Stimulated activated CD4-positive, alpha-beta T cell treated with anti-CD3 and anti-CD28 coated beads, Interleukin-1b, Interleukin-23, amount 100 ng/mL, for 4 hours (primary cell): ENCODE measurements at places on chromosomes 12 and 14.

DNA sequence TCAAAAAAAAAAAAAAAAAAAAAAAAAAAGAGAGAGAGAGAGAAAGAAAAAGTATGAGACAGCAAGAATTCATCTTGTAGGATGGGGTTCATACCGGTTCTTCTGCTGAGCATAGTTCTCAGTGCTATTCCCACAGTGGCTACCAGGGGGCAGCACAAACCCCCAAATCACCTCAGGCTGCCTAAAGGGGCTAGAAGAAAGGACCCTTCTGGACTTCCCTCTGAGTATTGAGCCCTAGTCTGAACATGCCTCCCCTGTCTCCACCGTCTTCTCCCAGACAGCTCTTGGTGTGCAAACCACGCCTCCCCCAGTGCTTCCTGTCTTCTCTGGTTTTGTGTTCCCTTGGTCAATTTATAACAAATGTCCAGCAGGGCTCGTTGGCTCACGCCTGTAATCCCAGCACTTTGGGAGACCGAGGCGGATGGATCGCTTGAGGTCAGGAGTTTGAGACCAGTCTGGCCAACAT, 31.3 kb upstream of the SMUG1 start:
- DNase-seq, result peak; percentile 53

- no peak for DNase-seq
Measured at GRCh38 chr14:59585891-59586554, 9.4 kb upstream of the CCDC175 start.

DNA sequence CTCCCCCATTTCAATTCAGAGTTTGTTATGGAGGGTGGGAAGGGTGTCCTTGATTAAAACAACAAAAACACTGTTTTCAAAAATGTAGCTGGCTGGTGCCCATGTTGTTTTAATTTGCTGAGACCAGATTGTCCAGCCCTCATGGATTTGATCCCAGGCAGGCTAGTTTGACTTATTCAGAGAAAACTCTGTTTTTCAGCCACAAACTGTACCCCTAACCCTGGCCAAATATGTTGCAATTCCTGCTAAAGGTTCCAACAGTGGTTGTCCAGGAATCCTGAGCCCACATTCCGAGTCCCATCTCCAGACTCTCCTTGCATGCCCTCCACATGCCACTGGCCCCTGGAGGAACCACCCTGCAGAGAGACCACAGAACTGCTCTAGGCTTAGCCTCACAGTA, 36.0 kb downstream of the MAP1LC3B2 start:
- no peak for DNase-seq

DNA sequence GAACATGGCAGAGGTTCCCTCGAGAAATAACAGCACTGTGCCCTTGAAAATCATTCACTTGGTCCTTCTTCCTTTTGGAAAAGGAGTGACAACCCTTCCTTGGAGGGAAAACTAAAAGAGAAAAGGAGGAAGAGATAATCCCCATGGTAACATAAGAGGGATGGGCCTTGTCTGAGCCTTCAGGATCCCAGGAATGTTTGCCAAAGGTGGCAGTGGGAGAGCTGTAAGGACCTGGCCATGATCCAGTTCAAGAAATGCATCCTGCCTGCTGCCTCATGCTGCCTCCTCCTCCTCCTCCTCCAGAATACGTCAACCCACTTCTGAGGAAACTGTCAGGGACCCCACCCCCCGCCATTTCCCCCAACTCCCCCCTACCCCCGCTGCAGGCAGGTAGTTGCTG, 118.8 kb downstream of the KCNK10 start:
- DNase-seq, result no peak

DNA sequence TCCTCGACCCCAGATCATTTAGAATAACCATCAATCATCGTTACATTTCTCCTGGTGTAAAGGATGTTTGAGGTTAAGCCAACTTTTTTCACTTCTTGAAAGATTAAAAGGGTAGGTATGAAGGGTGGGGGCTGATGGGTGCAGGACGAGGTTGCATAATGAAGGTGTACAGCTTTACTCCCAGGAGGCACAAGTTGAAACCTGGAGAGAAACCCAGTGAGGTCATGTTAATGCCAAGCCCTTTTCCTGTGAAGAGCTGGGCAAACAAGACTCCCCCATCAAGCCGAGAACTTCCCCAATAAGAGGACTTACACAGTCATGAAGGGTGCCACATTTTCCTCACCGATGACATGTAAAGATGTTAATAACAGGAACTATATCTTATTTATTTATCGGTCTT, 84.3 kb downstream of the FZD10 start:
- DNase-seq, result no peak
